ENCODE measurements at places on chromosomes 11 and 22. TPM values are rescaled to one million over a fixed set of nuclear protein-coding genes. Genes with fewer than 3 reads are reported as not detected.

RFPL2 gene
- total RNA-seq = 0.72 TPM

TIMM8B gene
- total RNA-seq = 37.3 TPM

CCND1 gene
- total RNA-seq = 60.7 TPM

BIK gene
- not detected for total RNA-seq

DNA sequence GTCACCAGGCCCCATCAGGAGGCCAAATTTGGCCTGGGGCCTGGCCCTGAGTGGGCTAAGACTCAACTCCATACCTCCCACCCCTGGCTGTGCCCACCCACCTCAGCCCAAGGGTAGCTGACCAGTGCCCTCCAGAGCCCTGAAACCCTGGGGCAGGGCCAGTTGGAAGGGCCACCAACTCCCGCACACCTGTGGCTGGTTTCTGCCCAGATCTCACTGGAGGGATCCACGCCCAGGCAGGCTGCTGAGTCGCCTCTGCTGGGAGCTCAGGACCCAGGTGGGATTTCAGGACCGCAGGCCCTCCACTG is 8.9 kb upstream of the PIM3 start:
- DNase-seq = no peak

DNA sequence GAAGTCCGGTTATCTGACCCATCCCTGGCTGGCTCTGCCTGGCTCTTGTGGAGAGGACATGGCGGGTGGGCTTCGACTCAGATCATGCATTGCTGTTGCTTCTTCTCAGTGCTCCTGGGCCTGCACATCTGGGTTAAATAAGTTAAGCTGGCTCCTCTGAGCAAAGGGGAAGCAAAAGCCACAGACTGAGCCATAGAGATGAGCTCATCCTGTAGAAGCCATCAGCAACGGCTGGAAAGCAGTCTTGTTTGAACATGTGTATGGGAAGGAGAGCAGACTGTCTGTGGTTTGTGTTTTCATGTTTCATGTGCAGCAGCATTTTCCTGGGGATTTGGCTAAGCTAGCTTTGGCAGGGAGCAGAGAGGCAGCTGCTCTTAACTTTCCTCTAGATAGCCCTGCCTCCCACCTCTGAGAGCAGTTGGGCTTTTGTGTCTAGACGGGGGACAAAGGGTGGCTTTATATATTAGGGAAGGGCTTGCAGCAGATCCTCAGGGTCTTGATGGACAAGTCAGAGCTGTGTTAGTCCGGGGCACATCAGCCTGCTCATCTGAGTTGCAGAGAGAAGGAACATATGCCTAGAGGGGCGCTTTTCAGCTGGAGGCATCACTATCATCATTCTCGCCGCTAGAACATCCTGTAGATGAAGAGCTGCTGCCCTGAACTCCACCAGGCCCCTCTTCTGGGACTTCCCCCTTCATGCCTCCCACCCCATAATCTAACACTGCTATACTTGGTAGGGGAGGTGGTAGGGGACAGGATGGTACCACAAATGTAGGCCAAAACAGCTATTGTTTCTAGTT is 14.9 kb downstream of the DCPS start:
- peak; percentile 99 for DNase-seq

- no peak for DNase-seq
Observed at GRCh38 chr11:113721462-113722066, 15.5 kb upstream of the TMPRSS5 start.

GRCh38 chr11:119701591-119702549 is 27.1 kb downstream of the NECTIN1 start:
- DNase-seq = peak; percentile 48

- no peak for DNase-seq
Observed at GRCh38 chr11:94653561-94653960, 86.4 kb downstream of the PIWIL4 start.

- DNase-seq = no peak
Observed at GRCh38 chr22:37496651-37497050, 10.5 kb upstream of the MFNG start.

GRCh38 chr11:131899950-131900580 is 529.6 kb downstream of the NTM start:
- DNase-seq = no peak

GRCh38 chr11:12060385-12060985 is 49.9 kb upstream of the MICAL2 start:
- DNase-seq = no peak

- no peak for DNase-seq
Observed at GRCh38 chr11:78441956-78442355, 24.3 kb upstream of the GAB2 start.
